BJ (cell line): ENCODE measurements at places on chromosomes 3 and 15. TPM values are rescaled to one million over a fixed set of nuclear protein-coding genes. Genes with fewer than 3 reads are reported as not detected.

DNA sequence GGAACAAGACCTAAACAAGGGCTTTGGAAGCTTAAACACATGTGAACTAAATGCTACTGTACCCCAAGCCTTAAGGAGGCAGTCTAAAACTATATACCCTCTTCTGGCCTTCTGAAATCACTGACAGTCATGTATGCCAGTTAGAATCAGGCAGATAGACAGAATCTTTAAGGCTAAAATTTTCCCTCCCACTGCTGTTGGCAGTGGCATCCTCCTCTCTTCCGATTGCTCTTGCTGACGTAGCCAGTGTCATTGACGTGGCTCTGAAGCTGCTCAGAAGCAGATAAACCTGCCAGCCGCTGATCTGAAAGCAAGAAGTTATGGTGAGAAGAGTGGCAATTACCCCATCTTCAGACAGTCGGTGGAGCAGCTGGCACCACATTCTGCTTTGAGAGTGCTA, 3.3 kb downstream of the RYR3 start:
- DNase-seq: no peak

Gene CPLX3
- polyA plus RNA-seq: not detected in 2 replicates

Gene STRC
- polyA plus RNA-seq: not detected in 2 replicates

GRCh38 chr15:52498706-52499105, 30.0 kb downstream of the MYO5A start:
- DNase-seq: no peak

DNA sequence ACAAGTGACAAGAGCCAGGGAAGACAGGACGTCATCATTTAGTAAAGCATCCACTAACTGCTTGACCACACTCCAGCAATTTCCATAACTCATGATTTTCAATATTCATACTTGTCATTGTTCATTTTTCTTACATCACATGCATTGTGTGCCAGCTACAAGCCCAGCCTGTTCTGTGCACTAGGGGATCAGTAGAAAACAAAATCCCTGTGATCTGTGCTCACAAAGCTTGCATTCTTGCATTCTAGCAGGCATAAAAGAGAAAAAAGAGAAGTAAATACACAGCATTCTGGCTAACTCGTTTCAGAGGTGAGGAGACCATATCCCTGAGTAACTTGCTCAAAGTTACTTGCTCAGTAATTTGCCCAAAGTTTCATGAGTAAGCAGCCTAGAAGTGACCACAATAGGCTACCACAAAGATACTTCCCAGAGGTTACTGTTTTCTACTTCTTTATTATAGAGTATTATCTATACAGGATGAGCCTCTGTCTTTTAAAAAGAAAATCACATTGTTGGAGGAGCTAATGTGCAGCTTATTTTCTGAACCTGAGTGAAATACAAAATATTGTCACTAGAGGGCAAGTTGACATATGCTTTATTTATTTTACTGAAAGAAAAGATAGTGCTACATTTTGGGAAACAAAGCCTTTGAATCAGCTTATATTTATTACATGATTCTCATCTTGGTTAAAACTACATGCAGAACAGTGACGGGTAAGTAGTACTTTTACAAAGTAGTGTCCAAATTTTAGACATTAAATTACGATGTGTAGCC, 701.4 kb upstream of the LMCD1 start:
- DNase-seq: no peak

- DNase-seq: no peak
Measured at GRCh38 chr3:39317571-39318169, 11.8 kb upstream of the CCR8 start.

DNA sequence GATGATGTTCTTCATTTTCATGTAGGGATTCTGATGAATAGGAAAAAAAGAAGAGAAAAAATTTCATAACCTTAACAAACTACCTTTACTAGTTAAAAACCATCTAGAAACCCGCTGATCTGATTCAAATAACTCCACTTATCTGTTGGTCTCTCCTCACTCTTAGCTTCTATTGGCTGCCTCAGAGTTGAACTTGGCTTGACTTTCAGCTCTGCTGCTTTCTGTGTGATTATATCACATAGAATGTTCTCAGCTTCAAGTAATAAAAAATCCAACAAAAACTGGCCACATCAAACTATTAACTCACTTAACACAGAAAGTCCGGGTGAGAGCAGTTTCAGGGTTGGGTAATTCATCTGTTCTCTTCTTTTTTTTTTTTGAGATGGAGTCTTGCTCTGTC, 126.8 kb upstream of the RASGRP1 start:
- DNase-seq: no peak

GRCh38 chr3:7585052-7585451, 724.1 kb downstream of the GRM7 start:
- no peak for DNase-seq
